HepG2 (cell line): ENCODE measurements at places on chromosomes 4 and X. TPM values are rescaled to one million over a fixed set of nuclear protein-coding genes. Genes with fewer than 3 reads are reported as not detected.

Gene PRDM5
- not detected in 2 replicates for total RNA-seq

Gene USP17L28
- not detected in 2 replicates for total RNA-seq

Gene SLC6A8
- 9.0 and 13.9 TPM in 2 replicates for total RNA-seq

Gene PPP2R2C
- total RNA-seq, result 0.60 and 1.2 TPM in 2 replicates

Gene MAP7D3
- not detected in 2 replicates for total RNA-seq

Gene CTPS2
- 26.1 and 32.2 TPM in 2 replicates for total RNA-seq

Gene BEX1
- total RNA-seq, result 69.4 and 85.8 TPM in 2 replicates

Gene HELQ
- total RNA-seq, result 10.2 and 10.8 TPM in 2 replicates

Gene HERC6
- total RNA-seq, result 2.0 and 2.7 TPM in 2 replicates

Gene TCEAL1
- total RNA-seq, result 14.8 and 23.1 TPM in 2 replicates

Gene DNAAF6
- total RNA-seq, result not detected in 2 replicates

Gene CDX4
- total RNA-seq, result not detected in 2 replicates

Gene BMPR1B
- total RNA-seq, result 0.07 TPM in 1 of 2 replicates, not detected in the other

Gene POLA1
- 26.5 and 38.2 TPM in 2 replicates for total RNA-seq

Gene TMPRSS11F
- total RNA-seq, result not detected in 2 replicates

Gene ITGB1BP2
- 0.21 and 2.2 TPM in 2 replicates for total RNA-seq

Gene RASSF6
- 0.11 and 0.42 TPM in 2 replicates for total RNA-seq

Gene SLC4A4
- not detected in 2 replicates for total RNA-seq

Gene SRP72
- 75.6 and 126 TPM in 2 replicates for total RNA-seq

Gene STARD8
- 0.02 TPM in 1 of 2 replicates, not detected in the other for total RNA-seq

Gene MECP2
- total RNA-seq, result 16.4 and 18.1 TPM in 2 replicates

Gene AVPR2
- not detected in 2 replicates for total RNA-seq

Gene TMEM184C
- total RNA-seq, result 26.1 and 30.8 TPM in 2 replicates

Gene HMX1
- not detected in 2 replicates for total RNA-seq

Gene ERAS
- total RNA-seq, result 0.22 TPM in 1 of 2 replicates, not detected in the other

Gene NFKB1
- total RNA-seq, result 31.6 and 37.6 TPM in 2 replicates

Gene JCHAIN
- total RNA-seq, result not detected in 2 replicates

Gene RASGEF1B
- 0.04 TPM in 1 of 2 replicates, not detected in the other for total RNA-seq

Gene MAGEA1
- total RNA-seq, result not detected in 2 replicates

Gene PROM1
- total RNA-seq, result 2.5 and 3.9 TPM in 2 replicates
